SJCRH30 (cell line): ENCODE measurements at places on chromosomes 1 and 21.

DNA sequence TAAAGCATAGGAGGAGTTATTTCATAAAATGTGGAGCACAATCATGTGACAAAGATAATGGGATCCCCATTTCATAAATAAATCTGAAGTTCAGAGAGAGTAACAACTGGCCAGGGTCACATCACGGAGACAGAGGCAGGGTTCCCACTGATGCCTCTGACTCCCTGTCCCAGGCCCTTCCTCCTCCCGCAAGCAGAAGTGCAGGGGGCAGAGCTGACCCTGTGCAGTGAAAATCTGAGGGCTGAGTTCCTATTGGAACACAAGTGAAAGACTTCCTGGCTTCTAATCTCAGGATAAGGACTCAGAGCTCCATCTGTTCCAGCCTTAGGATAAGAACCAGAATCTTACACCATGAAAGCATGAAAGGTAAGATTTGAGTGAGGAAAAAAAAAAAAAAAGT lies 22.0 kb downstream of the SELL start:
- no peak for DNase-seq

GRCh38 chr1:153735090-153735420 lies 7.2 kb downstream of the INTS3 start:
- DNase-seq = no peak

DNA sequence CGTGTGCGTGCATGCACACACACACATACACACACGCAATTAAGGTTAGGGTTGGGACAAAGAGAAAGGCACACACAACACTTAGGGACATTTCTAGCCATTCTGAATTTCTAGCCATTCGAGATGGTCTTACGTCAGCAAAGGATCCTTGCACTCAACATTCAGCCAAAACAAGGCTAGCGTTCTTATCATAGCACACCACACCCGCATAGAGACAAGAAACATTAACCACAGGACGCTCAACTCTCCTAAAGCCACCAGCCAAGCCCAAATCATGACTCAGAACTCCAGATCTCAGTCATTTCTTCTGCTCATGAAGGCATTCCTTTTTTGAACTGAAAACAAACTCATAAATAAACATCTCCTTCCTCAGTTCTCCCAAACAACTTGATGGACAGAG lies 106.8 kb downstream of the LMO4 start:
- DNase-seq = no peak

GRCh38 chr1:98133131-98133530 lies 212.3 kb upstream of the DPYD start:
- DNase-seq = no peak

- DNase-seq = no peak
These were observed 56.9 kb downstream of the COP1 start for GRCh38 chr1:176149939-176150807.

DNA sequence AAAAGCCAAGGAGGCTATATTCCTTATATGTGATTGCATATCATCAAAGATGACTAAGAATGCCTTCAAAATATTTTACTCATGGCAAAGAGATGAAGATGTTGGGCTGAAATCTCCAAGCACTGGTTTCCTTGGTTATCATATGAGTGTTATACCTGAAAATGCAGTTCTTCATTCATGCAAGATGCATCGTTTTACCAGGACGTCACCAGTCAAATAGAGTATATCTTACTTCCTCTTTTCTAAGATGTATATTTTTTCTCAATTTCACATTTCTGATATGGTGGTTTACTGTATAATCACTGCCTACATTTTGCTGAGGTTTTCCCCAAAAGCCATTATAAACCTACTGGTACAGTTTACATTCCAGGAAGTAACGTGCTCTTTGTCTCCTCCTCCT lies 1085.7 kb downstream of the NCAM2 start:
- DNase-seq = no peak

- DNase-seq = no peak
These were observed 16.2 kb upstream of the MATN1 start for GRCh38 chr1:30739601-30740000.

DNA sequence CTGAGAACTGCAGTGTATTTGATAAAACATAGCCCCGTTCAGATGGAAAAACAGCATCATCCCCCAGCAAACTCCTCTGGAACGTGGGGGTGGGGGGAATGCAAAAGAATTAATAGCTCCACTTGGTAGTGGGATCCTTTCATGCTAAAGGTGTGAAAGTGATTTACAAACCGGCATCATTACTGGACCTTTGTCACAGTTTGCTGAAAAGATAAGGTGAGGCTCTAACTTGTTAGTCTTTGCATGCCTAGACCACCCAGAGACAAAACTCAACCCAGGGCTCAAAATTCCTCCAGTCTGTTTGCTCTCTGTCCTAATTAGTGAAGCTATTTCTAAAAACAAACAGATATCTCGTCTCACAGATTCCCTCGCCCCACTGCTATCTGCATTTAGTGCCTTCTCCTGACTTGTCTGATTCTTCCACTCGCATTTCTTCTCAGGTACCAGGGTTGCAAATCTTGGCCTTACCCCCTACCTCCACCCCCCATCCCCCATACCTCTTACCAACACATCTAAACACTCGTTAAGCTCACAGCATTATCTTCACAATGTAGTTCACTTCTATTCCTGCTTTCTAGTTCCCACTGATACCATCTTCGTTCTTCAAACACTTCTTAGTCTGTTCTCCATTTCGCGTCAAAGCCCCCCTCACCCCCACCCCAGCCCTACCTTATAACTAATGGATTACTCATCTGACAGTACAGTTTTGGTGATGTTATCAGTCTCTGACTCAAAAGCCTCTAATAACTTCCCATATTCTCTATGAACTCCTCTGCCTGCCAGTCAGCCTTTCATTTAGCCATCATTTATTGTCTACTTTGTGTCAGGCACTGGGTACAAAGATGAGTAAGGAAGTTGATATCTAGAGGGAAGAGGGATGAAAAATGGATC lies 11.8 kb downstream of the IER5 start:
- DNase-seq = peak; percentile 38

DNA sequence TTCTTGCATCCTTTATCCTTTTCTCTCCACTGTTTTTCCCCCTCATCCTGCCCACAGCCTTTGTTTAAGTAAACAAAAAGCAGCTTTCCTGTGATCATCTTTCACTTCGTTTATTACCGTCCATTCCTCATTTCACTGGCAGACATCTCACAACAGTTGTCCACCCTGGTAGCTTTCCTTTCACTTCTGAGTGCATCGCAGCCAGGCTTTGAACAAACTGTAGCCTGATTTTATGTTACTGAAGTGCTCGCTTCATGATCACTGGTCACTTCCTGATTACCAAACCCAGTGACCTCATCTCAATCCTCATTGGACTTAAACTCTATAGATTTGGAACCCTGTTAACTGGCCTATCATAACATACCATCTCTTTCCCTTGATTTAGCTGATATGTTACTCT lies 67.7 kb downstream of the SDCCAG8 start:
- DNase-seq = peak; percentile 9

GRCh38 chr1:145711213-145711651 lies 4.1 kb upstream of the PDZK1 start:
- DNase-seq = no peak
